ENCODE measurements at places on chromosomes 5 and 9. TPM values are rescaled to one million over a fixed set of nuclear protein-coding genes. Genes with fewer than 3 reads are reported as not detected.
A peak's percentile ranks its signal among the peaks of the same experiment; 100 is the strongest.

DNA sequence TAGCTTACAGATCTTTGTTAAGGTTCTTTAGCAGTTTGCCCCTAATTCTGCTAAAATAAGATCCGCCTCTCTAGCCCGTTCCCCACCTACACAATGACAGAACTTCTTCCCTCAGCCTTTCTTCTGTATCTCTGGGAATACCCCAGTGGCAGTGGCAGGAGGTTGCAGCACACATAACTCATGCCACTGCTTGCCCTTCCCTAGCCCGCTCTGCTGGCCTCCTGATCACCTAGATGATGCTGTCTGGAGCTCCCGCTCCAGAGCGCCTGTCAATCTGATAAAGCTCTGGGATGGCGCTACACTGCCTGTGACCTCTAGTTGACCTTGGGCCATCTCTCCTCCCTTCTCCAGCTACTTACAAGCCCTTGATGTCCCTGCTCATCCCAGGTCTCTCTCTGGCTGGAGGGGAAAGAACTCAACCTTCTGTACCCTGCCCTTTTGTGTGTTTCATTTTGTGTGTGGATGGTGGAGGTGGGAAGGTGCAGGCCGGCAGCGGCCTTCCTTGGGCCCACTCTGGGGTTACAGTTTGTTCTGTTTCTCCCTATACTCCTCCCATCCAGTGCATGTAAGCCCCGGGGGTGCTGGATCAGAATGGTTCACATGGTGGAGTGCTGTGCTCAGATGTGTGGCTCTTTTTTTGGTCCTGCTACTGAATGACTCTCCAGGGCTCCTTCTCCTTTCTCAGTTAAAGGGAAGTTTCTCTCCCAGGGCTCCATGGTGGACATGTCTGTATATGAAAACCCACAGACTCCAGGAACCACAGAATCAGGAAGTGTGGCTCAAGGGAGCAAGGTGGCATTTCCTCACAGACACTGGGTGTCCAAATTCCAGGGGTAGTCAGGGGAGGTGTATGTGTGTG lies 29.1 kb downstream of the MTX3 start:
- DNase-seq: no peak

- no peak for DNase-seq
Observed at GRCh38 chr5:162410365-162410764, 342.8 kb downstream of the GABRG2 start.

GRCh38 chr5:177432143-177432838 lies 5.8 kb downstream of the GRK6 start:
- DNase-seq: no peak

- no peak for DNase-seq
Observed at GRCh38 chr9:108081112-108081511, 591.5 kb upstream of the KLF4 start.

GRCh38 chr9:109604781-109605180 lies 106.7 kb upstream of the PTPN3 start:
- DNase-seq: no peak

DNA sequence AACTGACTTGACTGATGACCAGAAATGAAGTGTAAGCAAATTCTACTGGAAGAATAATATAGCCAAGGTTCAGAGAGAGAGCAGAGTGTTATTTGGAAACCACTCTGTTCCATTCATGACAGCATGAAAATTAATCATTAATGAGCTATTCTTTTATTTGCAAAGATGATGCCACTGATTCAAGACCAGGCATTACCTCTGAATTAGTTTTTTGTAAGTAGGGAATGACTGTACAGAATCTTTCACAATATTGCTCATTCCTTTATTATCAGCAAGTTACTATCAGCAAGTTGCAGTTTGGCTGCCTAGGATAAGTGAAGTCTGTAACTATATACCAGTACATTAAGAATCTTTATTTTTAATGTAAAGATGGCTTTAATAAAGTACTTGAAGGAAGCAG lies 75.1 kb upstream of the RGMB start:
- no peak for DNase-seq

- no peak for DNase-seq
Observed at GRCh38 chr5:177531209-177531940, 14.6 kb upstream of the DDX41 start.

- no peak for DNase-seq
Observed at GRCh38 chr5:79702606-79703380, 13.2 kb downstream of the CMYA5 start.

GRCh38 chr9:76500061-76500460 lies 41.1 kb downstream of the GCNT1 start:
- DNase-seq: no peak

DNA sequence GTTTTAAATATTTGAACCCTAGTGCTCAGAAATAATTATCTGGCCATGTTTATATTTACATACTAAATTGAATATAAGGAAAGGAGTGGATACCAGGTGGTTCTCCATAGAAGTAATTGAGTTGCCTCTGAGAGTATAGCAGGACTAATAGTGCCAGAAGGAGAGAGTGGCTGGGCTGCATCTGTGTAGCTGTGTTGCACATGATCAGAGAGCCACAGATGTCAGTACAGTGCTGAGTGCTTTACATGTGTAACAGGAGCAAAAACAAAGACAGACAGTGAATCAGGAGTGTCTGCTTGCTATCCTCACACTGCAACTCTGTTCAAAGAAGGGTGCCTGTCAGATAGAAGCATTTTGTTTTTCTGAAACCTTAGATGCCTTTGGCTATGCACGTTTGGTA lies 353.9 kb upstream of the PAPPA start:
- DNase-seq: no peak

GRCh38 chr5:94467954-94468930 lies 150.2 kb downstream of the KIAA0825 start:
- peak; percentile 24 for DNase-seq

DNA sequence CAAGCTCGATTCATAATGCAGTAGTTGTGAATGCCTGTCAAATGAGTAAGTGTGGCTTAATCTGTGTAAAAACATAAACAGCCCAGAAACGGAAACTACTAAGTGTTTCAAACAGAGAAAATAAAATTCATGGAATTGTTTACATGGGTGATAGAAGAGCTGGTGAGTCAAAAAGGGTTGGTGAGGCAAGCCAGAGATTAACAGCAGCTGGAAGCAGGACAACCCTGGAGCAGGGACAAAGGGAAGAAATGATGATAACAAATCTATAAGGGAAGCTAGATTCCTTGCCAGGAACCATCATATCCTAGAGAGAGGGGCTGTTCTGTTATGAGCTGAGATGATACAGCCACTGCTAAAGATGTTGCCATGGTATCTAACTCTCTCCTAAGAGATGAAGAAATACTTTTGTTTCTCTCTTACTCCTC lies 18.0 kb upstream of the PRR16 start:
- DNase-seq: no peak

The LCN1 gene
- not detected for polyA plus RNA-seq

The PRR16 gene
- 11.2 TPM for polyA plus RNA-seq

The C5orf52 gene
- polyA plus RNA-seq: not detected

The AGXT2 gene
- polyA plus RNA-seq: 0.11 TPM

The TAF11L5 gene
- polyA plus RNA-seq: not detected

The FCN1 gene
- 4.5 TPM for polyA plus RNA-seq

All from left lung (tissue), 14 donors.